Stimulated activated CD8-positive, alpha-beta memory T cell treated with anti-CD3 and anti-CD28 coated beads, Interleukin-15, amount 100 ng/mL, for 4 hours (primary cell): ENCODE measurements at places on chromosomes 2 and 18.

GRCh38 chr2:38076152-38076709 lies 280 bp upstream of the CYP1B1 start:
- no peak for DNase-seq

- DNase-seq = peak; percentile 36
Measured at GRCh38 chr2:174778085-174778981, 14.1 kb upstream of the CHRNA1 start.

- no peak for DNase-seq
Measured at GRCh38 chr2:238574490-238575271, 148.0 kb downstream of the ASB1 start.

GRCh38 chr2:127683757-127684156 lies 8.4 kb upstream of the LIMS2 start:
- no peak for DNase-seq

GRCh38 chr2:85215448-85216401 lies 82.5 kb downstream of the TCF7L1 start:
- no peak for DNase-seq

- DNase-seq = no peak
Measured at GRCh38 chr18:59672235-59672711, 24.9 kb downstream of the CCBE1 start.

- DNase-seq = no peak
Measured at GRCh38 chr2:233839447-233839820, 14.9 kb downstream of the HJURP start.

DNA sequence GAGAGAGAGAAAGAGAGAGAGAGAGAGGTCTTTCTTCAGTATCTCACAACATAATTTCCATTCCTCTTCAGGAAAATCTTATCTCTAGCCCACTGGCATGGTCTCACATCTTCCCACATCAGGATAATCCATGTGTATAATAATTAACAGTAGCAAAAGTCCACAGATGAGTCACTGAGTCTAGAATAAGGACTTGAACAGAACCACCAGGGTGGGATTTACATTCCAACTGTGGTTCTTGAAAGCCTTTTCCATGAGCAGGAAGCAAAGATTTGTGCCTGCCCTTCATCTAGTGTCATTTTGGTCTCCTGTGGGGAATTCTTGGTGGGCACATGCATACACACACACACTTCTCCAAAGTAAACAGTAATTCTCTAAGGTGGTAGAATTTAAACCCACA lies 107.1 kb upstream of the TCF4 start:
- no peak for DNase-seq

DNA sequence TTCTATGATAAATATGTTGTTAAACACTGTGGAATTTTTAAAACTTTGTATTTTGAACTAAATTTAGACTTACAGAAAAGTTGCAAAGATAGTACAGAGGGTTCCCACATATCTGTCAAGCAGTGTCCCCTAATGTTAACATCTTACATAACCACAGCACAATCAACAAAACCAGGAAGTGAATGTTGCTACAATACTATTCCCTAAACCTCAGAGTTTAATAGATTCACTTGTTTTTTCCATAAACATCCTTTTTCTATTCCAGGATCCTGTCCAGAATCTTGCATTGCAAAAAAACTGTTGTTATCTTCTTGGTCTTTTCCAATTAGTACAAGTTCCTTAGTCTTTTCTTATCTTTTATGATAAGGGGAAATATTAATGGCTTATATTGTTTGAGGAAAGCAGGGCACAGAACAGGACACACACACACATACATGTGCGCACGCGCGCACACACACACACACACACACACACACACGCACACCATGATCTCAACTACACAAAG lies 251.1 kb upstream of the TRIB2 start:
- no peak for DNase-seq

DNA sequence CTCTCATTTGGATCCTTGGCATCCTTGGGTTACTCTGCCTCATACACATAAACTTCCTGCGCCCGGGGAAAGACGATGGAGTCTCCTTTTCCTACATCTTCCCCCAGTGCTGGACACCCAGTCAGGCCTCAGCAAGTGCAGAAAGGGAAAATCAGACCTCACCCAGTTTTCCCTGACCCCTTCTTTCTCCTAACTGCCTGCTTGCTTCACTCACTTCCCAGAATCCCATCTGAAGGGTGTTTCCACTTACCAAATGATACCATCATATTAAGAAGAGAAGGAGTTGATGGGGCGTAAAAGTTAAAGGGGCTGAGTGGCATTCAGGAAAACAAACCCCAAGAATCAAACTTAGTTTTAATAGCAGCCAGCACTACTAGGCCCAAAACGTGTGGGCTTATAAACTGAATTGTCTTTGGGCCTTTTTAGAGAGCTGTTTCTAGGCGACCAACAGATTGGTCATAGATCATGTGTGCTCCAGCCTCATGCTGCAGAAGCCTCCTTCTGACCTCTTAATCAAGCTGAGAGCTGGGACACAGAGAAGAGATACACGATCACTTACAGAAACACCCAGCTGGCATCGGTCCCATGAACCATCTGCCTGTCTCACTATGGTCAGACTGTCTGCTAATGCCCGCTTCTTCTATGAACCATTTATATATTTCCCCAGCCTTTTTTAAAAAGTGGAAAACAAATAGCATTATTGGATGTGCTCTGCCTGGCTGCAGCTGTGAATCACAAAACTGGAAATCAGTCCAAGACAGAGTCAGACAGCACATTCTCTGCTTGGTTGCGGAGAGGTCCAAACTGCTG lies 165.7 kb upstream of the SLC14A2 start:
- DNase-seq = no peak

GRCh38 chr2:136281281-136282114 lies 163.5 kb upstream of the CXCR4 start:
- DNase-seq = peak; percentile 13

GRCh38 chr18:60755134-60755533 lies 382.6 kb upstream of the MC4R start:
- no peak for DNase-seq

GRCh38 chr2:233089851-233090250 lies 29.7 kb downstream of the INPP5D start:
- DNase-seq = no peak

GRCh38 chr2:217790195-217790594 lies 212.6 kb downstream of the TNS1 start:
- no peak for DNase-seq

- DNase-seq = no peak
Measured at GRCh38 chr18:35174093-35174731, 66.6 kb upstream of the ZNF397 start.

DNA sequence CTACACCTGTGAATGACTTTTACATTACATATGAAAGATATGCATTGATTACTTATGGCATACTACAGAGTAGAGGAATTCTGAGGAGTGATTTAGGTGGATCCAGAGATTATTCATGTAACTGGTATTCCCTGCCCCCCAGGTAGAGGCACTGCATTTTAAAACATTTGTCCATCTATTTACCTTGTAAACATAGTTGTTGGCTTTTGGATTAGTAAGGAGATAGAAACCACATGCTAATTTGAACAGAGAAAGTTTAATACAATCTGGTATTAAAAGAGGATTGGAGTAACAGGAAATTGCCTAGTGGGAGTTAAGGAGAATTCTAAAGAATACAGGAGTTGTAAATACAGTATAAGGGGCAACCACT lies 15.9 kb downstream of the GALNT3 start:
- DNase-seq = no peak

GRCh38 chr2:189511960-189512319 lies 68.6 kb downstream of the SLC40A1 start:
- no peak for DNase-seq

- DNase-seq = no peak
Measured at GRCh38 chr2:105261061-105261460, 19.5 kb downstream of the GPR45 start.

- no peak for DNase-seq
Measured at GRCh38 chr18:54852780-54853675, 24.8 kb downstream of the RAB27B start.

DNA sequence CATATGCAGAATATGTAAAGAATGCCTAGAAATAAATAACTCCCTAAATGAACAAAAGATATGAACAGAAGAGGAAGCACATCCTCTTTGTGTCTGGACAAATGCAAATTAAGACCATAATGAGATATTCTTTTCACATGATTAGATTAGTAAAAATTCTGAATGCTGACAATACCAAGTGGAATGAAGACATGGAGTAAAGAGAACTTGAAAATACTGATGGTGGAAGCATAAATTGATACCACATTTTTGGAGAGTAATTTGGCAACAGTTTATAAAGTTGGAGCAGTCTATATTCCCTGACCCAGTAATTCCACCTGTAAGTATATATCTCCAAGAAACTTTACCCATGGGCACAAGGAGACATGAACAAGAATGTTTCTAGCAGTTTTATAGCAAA lies 130.0 kb downstream of the CAPN13 start:
- DNase-seq = no peak

DNA sequence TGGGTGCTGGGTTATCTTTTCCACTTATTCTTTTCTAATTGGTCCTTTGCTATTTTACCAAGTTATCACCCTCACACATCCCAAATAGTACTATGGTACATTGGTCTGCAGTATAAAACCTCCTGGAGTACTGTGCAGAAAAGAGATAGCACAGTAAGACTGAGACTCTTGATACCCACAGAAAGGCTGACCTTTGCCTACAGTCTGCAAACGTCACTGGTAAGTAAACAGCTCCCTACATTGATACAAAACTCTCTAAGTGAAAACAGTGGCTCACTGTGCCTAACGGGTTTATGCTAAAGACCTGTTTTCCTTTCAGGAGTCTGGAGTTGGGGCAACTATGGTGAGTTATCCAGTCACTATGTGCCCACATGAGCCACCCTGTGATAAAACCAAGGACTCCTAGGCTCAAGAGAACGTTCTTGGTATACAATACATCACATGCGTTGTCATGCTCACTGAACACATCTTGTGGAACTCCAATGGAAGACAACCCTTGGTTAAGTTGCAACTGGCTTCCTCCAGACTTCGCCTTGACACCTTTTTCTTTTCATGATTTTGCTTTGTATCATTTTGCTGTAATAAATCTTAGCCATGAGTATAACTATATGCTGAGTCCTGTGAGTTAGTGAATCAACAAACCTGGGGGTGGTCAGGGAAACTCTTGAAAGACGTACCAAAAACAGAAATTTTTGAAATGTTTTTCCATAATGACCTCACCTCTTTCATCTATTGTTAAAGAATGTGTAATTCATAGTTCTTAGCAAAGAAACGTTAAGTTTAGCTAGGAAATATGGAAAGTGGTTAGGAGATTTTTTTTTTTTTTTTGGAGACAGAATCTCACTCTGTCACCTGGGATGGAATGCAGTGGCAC lies 104.9 kb downstream of the C2orf74 start:
- no peak for DNase-seq

DNA sequence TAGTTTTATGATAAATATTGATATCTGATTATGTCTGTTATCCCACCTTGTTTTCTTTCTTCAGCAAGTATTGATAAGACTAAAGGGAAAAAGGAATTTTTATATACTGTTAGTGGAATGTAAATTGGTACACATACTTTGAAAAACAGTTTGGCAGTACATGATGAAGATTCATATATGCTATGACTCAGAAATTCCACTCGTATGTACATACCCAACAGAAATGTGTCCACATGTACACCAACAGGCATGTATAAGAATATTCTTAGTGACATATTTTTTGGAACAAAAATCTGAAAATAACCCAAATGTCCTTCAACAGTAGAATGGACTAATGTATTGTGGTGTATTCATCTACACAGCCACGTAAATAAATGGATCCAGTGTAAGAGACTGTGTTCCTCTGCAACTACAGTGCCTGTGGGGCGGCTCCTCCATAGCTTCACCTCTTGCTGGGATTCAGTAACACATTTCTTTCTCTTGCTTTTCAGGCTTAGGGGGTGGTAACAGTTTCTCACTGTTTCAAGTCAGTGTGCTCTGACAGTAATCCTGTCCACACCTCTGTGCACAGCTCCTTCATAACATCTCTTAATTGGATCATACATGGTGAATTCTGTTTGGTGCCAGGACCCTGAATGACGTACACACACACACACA lies 35.5 kb upstream of the ALMS1 start:
- no peak for DNase-seq

- no peak for DNase-seq
Measured at GRCh38 chr2:62461017-62461553, 44.9 kb downstream of the TMEM17 start.

GRCh38 chr2:44061876-44062275 lies 66.1 kb upstream of the LRPPRC start:
- DNase-seq = no peak

GRCh38 chr2:182057002-182057401 lies 71.3 kb downstream of the PPP1R1C start:
- DNase-seq = no peak

DNA sequence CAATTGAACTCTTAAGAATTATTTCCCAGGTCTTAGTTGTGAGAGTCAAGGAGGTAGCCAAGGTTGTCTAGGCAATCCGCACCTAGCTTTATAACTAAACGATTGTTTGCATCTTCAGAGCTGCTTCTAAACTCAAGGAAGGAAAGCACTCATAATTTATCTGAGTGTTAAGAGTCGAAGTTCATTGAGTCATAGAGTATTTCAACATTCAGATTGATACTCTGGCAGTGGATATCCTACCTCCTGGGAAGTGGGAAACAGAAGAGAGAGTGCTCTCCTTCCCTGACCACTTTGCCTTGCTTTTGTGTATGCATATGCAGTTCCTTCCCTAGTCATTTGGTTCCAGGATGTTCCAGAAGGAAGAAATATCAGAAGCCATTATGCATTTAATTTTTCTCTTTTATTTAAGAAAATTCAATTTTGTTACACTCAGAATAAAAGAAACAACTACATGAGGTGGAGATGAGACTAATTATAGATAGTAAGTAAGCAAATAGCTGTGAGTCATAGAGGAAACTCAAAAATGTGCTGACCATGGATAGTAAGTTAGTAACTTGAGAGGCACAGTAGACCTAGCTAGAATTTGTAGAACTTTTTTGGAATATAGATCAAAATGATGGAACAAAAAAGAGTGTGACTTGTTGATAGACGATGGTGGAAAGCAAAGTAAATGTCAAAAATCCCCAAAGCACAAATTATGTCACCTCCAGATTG lies 35.4 kb upstream of the FSHR start:
- no peak for DNase-seq

GRCh38 chr2:1340141-1340512 lies 73.1 kb upstream of the TPO start:
- no peak for DNase-seq

DNA sequence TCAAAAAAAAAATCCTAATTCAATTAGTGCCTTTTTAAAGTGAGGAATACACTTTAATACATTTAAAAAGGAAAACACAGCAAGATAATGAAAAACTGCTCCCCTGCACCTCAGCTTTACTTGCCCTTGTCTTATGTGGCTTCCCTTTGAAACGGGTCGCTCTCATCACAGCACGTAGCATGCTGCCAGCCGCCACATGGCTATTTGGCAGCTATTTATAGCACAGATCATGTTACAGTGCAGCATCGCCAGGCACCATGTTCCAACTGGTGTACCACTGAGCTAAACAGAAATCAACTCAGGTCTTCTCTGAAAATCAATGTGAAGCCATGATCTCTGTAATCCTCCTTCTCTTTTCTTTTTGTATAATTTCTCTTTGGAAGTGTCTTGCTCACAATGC lies 65.1 kb downstream of the TMEM182 start:
- no peak for DNase-seq

GRCh38 chr2:12731701-12732280 lies 15.1 kb downstream of the TRIB2 start:
- DNase-seq = no peak
